T1000 (cell line): ENCODE measurements at places on chromosomes 3 and 15.

DNA sequence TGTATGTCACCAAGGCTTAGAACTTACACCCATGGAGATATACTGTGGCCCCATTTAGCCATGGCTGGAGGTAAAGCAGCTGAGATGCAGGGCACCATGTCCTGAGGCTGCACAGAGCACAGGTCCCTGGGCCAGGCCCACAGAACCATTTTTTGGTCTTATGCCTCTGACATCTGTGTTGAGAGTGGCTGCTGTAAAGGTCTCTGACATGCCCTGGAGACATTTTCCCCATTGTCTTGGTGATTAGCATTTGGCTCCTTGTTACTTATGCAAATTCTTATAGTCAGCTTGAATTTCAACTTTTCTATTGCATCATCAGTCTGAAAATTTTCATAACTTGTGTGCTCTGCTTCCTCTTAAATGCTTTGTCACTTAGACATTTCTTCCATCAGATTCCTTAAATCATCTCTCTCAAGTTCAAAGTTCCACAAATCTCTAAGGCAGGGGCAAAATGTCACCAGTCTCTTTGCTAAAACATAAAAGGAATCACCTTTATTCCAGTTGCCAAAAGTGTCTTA lies 701.3 kb downstream of the EPHA3 start:
- DNase-seq: no peak

- DNase-seq: no peak
Observed at GRCh38 chr15:51133140-51133765, 38.5 kb upstream of the TNFAIP8L3 start.

DNA sequence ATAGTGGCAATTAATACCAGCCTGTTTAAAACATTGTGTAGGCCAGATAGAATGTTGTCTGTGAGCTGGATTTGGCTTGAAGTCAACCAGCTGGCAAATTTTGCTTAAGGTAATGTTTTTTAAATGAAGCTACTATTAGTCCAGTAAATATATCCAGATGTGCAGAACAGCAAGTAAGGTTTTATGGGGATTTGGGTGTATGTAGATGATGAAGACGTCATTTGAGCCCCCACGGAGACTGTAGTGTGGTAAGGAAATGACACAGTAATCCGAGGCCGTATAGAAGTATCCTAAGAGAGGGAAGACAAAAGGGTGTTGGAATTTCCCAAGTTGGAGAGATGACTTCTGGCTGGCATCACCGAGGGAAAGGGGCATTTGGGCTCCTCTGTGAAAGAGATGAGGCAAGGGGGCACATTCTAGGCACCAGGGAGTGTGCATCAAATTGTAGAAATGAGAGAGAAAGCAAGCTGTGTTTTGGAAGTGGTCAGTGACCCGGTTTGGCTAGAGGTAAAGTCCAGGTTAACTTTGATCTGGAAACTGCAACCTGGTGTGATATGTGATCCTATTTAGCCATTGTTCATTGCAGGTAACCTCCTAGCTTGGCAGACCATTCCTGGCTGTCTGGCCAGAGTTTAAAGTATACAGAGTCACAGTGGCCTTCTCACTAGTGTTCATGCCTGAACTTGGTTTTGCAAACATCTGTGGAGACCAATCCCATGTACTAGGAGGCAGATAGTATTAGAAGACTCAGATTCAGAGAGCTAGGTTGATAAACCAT lies 104.2 kb downstream of the ITPR1 start:
- DNase-seq: no peak

- no peak for DNase-seq
Observed at GRCh38 chr15:38148471-38148870, 104.2 kb upstream of the SPRED1 start.

GRCh38 chr3:171420667-171421066 lies 39.5 kb downstream of the TNIK start:
- DNase-seq: no peak
